ENCODE measurements at places on chromosomes 6 and 20. TPM values are rescaled to one million over a fixed set of nuclear protein-coding genes. Genes with fewer than 3 reads are reported as not detected.
A peak's percentile ranks its signal among the peaks of the same experiment; 100 is the strongest.

Gene ZC3H12D
- 1.6 TPM for total RNA-seq

GRCh38 chr20:34180460-34181120, 60.6 kb upstream of the ASIP start:
- no peak for DNase-seq

- DNase-seq, result peak; percentile 13
Observed at GRCh38 chr6:68778356-68779020, 143.4 kb downstream of the ADGRB3 start.

- no peak for DNase-seq
Observed at GRCh38 chr6:136922685-136923006, 545 bp downstream of the SLC35D3 start.

DNA sequence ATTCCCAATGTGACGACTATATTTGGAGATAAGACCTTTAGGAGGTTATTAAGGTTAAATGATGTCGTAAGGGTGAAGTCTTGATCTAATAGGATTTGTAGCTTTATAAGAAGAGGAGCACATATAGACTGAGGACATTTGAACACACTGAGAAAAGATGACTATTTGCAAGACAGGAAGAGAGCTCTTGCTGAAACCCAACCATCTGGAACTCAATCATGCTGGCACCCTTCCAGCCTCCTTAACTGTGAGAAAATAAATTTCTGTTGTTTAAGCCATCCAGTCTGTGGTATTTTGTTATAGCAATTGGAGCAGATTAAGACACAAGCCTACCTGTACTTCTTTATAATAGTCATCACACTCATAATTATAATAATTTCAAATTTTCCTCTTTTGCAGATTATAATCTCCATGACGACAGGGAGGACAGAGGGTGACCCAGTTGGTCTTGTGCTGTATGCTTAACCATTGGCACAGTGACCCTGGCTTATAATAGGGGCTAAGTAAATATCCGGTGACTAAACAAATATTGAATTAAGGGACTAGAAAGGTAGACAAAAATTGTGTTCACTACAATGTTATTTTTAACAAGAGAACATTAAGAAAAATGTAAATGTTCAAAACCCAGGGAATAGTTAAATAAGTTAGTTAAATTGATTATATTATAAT, 206.4 kb upstream of the HDDC2 start:
- DNase-seq, result no peak

DNA sequence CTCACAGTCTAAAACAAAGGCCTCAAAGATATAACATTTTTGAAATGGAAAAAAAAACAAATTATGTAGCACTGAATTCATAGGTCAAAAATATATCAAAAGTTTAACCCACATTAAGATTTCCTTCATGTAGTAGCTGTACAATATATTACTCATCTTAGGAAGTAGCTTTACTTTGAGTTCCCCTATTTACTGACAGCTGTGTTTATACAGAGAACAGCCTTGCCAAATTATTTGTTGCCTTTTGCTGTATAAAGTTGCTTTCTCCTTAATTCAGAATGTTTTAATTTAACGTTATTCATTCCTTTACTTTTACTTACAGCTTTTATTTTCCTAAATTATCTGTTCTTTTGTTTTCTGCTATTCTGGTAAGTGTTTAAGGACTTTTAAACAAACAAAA, 181.0 kb downstream of the COL12A1 start:
- DNase-seq, result no peak

DNA sequence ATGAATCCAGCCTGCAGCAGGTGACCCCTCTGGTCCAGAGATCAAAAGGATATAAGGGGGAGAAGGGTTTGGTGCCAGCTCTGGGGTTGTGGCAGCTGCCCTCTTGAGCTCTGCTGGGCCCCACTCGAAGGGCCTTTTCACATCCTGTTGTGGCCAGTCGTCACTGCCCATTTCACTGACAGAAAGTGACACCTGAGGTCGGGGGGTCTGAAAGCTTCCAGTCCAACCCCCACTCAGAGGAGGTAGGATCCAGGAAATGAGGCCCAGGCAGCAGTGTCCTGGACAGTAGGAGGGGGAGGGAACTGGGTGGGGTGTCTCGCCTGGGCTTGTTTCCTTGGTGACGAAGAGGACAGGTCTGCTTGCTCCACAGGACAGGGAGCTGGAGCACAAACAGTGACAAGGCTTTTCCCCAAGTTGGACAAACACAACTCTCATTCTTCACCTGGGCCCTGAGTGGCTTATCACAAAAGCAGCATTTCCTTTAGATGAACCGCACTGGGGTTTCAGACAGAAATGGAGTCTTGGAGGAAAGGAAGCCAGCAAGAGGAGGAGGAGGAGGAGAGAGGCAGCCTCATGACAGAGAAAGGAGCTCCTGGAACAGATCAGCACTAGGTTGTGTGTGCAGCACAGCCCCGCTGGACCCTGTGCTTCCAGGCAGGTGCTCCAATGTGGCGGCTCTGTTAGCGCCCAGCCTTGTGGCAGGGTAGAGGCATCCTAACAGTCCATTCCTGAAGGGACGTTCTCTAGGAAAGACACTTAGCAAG, 11.0 kb downstream of the FRS3 start:
- no peak for DNase-seq

All from mucosa of gallbladder (tissue), 1 donor.